ENCODE measurements at places on chromosomes 5 and 9. TPM values are rescaled to one million over a fixed set of nuclear protein-coding genes. Genes with fewer than 3 reads are reported as not detected.
A peak's percentile ranks its signal among the peaks of the same experiment; 100 is the strongest.

DNA sequence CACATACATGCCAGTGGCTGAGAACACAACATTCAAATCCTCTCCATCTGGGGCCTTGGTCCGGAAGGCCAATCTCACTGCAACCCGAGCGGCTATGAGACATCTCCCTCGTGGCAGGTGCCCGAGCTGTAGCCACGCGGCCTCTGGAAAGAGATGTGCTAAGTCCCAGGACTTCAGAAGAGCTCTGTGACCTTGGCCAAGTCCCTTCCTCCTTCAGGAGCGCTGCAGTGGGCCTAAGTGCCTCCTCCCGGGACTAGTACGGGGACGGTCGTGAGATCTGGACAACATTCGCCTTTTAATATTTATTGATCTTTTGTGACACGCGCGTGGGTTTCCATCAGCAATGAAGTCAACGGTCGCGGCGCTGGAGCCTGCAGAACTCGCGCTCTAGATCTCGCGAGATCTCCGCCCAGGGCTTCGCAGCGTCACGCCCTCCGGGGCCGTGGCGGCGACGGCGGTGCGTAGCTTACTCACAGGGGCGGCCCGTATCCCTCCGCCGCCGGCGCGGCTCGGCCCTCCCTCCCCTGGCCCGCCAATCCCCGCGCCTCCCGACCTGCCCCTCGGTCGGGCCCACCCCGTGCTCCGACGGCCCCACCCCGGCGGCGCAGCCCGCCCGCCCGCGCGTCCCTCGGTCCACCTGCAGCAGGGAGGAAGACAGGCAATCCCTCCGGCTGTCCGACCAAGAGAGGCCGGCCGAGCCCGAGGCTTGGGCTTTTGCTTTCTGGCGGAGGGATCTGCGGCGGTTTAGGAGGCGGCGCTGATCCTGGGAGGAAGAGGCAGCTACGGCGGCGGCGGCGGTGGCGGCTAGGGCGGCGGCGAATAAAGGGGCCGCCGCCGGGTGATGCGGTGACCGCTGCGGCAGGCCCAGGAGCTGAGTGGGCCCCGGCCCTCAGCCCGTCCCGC lies at the start of gene UBE2D2:
Gene UBE2D2, plus strand, starts transcription at position 588 of the 903 bp plus-strand sequence. CDS start 453 bp downstream, outside the sequence.
- peak within 1 kb of the TSS; percentile 93 for H3K4me3 ChIP-seq
- peak; percentile 97 for DNase-seq
- peaks cover 5% of the 10 kb centered on the region for H3K36me3 ChIP-seq
- H3K4me1 ChIP-seq, result peaks cover 26% of the 10 kb centered on the region
- H3K27me3 ChIP-seq, result no peaks in the 10 kb centered on the region
- H3K27ac ChIP-seq, result peak within 1 kb of the TSS; percentile 91

Gene PCDHGA10
- total RNA-seq, result 1.2 TPM

DNA sequence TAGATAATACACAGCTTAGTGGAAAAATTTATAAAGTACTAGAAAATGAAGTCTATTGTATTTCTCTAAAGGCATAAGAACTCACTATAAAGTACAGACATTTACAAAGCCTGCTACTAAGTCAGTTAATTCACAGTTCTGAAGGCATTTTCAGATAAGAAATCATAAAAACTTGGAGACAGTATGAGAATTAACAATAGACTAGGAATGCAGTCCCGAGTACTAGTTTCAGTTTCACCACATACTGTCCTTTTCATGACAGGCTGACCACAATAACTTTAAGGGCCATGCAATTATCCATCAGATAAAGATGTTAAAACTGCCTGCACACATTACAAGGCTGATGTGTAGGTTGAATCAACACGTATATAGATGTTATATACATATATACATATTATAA lies 362.6 kb upstream of the SMC2 start:
- H3K4me1 ChIP-seq, result no peaks in the 10 kb centered on the region
- no peak overlapping the region for H3K27ac ChIP-seq
- DNase-seq, result no peak
- no peaks in the 10 kb centered on the region for H3K27me3 ChIP-seq
- H3K4me3 ChIP-seq, result no peak overlapping the region

Gene CCDC180
- 2.3 TPM for total RNA-seq

- DNase-seq, result no peak
- H3K4me1 ChIP-seq, result no peaks in the 10 kb centered on the region
- H3K36me3 ChIP-seq, result peaks cover 15% of the 10 kb centered on the region
- H3K27me3 ChIP-seq, result no peaks in the 10 kb centered on the region
Measured at GRCh38 chr5:25119650-25120049, 474.9 kb upstream of the CDH10 start.

Gene CNTNAP3
- total RNA-seq, result not detected

Gene SHISAL2B
- total RNA-seq, result not detected

GRCh38 chr9:73116031-73116430 lies 35.6 kb upstream of the ANXA1 start:
- peaks cover 24% of the 10 kb centered on the region for H3K4me1 ChIP-seq
- no peaks in the 10 kb centered on the region for H3K36me3 ChIP-seq
- no peak for DNase-seq
- H3K27me3 ChIP-seq, result peaks cover 2% of the 10 kb centered on the region

DNA sequence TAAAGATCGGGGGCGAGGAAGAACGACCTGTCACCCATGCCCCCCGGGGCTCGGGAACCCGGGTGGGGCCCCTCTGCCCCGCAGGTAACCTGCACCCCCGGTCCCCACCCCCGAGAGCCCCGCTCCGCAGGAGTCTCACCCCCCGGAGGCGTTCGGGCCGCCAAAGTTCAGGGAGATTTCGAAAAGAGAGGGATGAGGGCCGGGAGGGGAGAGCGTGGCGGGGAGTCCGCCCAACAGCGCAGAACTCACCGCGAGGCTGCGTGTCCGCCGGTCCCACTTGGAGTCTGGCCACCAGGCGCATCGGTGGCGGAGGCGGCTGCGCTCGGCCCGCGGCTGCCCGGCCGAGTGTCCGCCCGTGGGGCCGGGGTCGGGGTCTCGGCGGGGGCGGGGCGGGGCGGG lies at the start of gene PHF19:
Gene PHF19, minus strand, starts transcription at position 347 of the 399 bp plus-strand sequence. CDS start 2,447 bp downstream, outside the sequence.
- H3K4me1 ChIP-seq, result peaks cover 51% of the 10 kb centered on the region
- H3K27ac ChIP-seq, result peak within 1 kb of the TSS; percentile 87
- H3K4me3 ChIP-seq, result peak within 1 kb of the TSS; percentile 99
- peaks cover 26% of the 10 kb centered on the region for H3K36me3 ChIP-seq
- no peak for DNase-seq

- peaks cover 37% of the 10 kb centered on the region for H3K27me3 ChIP-seq
- H3K36me3 ChIP-seq, result no peaks in the 10 kb centered on the region
- DNase-seq, result no peak
- H3K27ac ChIP-seq, result no peak overlapping the region
Measured at GRCh38 chr9:84947412-84947972, 278.0 kb downstream of the NTRK2 start.

Gene CCDC183
- 0.38 TPM for total RNA-seq
